ENCODE measurements at places on chromosomes 4 and X.

GRCh38 chr4:171553961-171554360 lies 259.2 kb upstream of the GALNTL6 start:
- DNase-seq = no peak

- DNase-seq = peak; percentile 3
These were observed 100.1 kb downstream of the EIF4E start for GRCh38 chr4:98828801-98829200.

GRCh38 chrX:133698298-133698697 lies 283.0 kb upstream of the GPC4 start:
- peak; percentile 3 for DNase-seq

- DNase-seq = no peak
These were observed 93.5 kb downstream of the ZNF827 start for GRCh38 chr4:145845118-145845517.

DNA sequence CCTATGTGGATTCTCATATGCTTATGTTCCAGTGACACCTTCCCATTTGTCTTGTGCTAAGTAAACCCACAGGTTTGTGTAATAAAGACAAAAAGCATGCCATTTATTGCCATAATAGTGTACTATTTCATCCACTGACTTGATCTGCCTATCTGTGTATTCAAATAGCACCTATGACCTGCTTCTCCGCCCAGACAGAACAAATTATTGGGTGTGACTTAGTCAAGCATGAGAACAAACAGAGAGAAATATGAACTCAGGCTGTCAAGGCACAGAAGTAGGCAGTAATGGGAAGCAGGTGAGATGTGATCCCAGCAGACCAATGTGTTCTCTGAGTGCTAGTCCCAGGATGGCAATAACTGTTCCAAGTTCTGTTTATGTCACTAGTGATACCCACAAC lies 25.4 kb downstream of the ELOVL6 start:
- no peak for DNase-seq

DNA sequence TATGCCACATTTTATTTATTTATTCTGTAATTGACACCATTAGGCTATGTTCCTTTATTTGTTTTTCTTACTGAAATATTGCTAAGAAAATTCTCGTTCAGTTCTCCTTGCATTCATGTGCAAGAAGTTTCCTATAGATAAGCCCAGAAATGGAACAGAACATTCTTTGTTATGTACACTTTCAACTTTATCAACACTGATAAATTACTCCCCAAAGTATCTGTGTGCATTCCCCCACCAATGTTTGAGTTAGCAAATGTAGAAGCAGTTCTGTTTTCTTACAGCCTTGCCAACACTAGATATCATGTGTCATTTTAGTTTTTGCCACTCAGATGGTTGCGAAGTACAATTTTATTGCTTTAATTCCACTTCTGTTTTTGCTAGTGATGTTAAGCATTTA lies 166.4 kb upstream of the NPY2R start:
- DNase-seq = no peak

GRCh38 chr4:171441300-171441941 lies 371.8 kb upstream of the GALNTL6 start:
- no peak for DNase-seq
